ENCODE measurements at places on chromosomes 1 and 21.

GRCh38 chr1:232437510-232437909 is 192.4 kb downstream of the SIPA1L2 start:
- no peak overlapping the region for H3K27ac ChIP-seq
- H3K27me3 ChIP-seq, result no peaks in the 10 kb centered on the region
- H3K4me3 ChIP-seq, result no peak overlapping the region
- DNase-seq, result no peak
- H3K36me3 ChIP-seq, result no peaks in the 10 kb centered on the region
- H3K4me1 ChIP-seq, result no peaks in the 10 kb centered on the region

GRCh38 chr1:210237479-210237878 is 4.9 kb downstream of the SERTAD4 start:
- H3K36me3 ChIP-seq, result peaks cover 37% of the 10 kb centered on the region
- H3K27ac ChIP-seq, result no peak overlapping the region
- DNase-seq, result no peak
- H3K4me3 ChIP-seq, result no peak overlapping the region

- no peaks in the 10 kb centered on the region for H3K27me3 ChIP-seq
- peak; percentile 23 for DNase-seq
- peaks cover 27% of the 10 kb centered on the region for H3K4me1 ChIP-seq
- no peaks in the 10 kb centered on the region for H3K36me3 ChIP-seq
Measured at GRCh38 chr1:157252473-157252872, 114.3 kb upstream of the ETV3 start.

GRCh38 chr21:27079636-27080240 is 112.8 kb upstream of the ADAMTS5 start:
- H3K4me3 ChIP-seq, result no peak overlapping the region
- H3K27me3 ChIP-seq, result no peaks in the 10 kb centered on the region
- no peaks in the 10 kb centered on the region for H3K4me1 ChIP-seq

DNA sequence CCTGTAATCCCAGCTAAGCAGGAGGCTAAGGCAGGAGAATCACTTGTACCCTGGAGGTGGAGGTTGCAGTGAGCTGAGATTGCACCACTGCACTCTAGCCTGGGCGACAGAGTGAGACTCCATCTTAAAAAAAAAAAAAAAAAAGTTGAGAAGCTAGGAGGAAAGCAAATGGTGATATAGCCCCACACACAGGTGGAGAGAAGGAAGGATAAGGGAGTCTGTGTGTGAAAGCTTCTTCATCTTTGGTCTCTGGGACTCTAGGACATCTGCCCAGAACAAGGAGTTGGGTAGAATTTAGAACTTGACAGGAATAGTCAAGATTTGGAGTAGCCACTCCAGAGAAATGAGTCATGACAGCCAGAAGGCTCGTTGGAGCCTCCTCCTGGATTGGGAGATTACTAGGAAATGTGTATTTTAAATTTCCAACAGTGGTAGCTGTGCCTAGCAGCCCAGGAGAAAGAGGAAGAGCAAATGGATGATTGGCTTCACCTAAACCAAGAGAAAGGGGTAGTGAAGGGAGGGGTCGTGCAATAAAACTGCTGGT is 19.9 kb downstream of the NPL start:
- H3K36me3 ChIP-seq, result no peaks in the 10 kb centered on the region
- DNase-seq, result no peak
- H3K27ac ChIP-seq, result no peak overlapping the region
- no peaks in the 10 kb centered on the region for H3K27me3 ChIP-seq
- no peak overlapping the region for H3K4me3 ChIP-seq

DNA sequence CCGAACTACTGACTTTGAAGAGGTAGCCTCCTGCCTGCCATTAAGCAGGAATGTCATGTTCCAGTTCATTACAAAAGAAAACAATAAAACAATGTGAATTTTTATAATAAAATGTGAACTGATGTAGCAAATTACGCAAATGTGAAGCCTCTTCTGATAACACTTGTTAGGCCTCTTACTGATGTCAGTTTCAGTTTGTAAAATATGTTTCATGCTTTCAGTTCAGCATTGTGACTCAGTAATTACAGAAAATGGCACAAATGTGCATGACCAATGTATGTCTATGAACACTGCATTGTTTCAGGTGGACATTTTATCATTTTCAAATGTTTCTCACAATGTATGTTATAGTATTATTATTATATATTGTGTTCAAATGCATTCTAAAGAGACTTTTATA is 159.8 kb upstream of the SGIP1 start:
- H3K4me3 ChIP-seq, result no peak overlapping the region
- peaks cover 7% of the 10 kb centered on the region for H3K4me1 ChIP-seq
- no peaks in the 10 kb centered on the region for H3K36me3 ChIP-seq
- no peak overlapping the region for H3K27ac ChIP-seq
- DNase-seq, result no peak

DNA sequence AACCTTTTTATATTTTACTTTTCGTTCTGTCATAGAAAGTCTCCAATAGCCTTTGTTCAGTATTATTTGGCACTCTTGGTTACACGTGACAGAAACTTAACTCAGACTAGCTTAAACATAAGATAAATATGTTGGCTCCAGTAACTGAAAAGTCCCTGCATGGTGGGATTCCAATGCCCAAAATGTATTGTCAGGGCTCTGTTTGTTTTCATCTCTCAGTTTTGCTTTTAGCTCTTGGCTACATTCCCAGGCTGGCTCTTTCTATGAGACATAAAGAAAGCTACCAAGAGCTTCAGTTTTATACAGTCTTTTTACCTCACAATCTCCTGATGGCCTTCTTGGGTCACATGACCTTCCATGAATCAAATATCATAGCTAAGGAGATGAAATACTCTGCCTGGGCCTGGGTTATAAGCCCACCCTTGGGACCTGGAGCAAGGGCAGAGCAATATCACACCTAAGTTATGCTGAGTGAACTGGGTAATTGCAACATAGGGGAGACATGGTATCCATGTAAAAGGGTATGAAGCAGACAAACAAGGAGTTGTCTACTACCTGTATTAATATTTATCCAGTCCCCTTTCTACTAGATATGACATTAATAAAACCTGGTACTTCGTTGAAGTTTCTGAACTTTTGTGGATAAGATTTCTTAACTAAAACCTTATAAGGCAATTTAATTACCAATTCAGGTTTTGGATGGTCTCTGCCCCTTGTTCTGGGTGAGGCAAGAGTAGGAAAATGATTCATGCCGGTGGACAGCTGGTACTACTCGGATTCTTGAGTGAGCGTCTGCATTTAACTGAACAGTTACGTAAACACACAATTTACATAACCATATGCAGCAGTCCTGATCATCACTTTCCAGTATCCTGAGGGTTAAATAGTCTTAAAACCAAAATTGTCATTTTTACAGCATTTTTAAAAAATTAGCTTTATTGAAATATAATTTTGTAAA is 442.3 kb downstream of the GPATCH2 start:
- no peaks in the 10 kb centered on the region for H3K36me3 ChIP-seq
- H3K4me1 ChIP-seq, result no peaks in the 10 kb centered on the region
- no peak overlapping the region for H3K4me3 ChIP-seq
- H3K27me3 ChIP-seq, result no peaks in the 10 kb centered on the region
- no peak for DNase-seq

- H3K4me3 ChIP-seq, result no peak overlapping the region
- no peak overlapping the region for H3K27ac ChIP-seq
- no peaks in the 10 kb centered on the region for H3K36me3 ChIP-seq
- DNase-seq, result peak; percentile 1
- H3K27me3 ChIP-seq, result no peaks in the 10 kb centered on the region
- no peaks in the 10 kb centered on the region for H3K4me1 ChIP-seq
Measured at GRCh38 chr1:71834601-71835441, 447.5 kb downstream of the NEGR1 start.

DNA sequence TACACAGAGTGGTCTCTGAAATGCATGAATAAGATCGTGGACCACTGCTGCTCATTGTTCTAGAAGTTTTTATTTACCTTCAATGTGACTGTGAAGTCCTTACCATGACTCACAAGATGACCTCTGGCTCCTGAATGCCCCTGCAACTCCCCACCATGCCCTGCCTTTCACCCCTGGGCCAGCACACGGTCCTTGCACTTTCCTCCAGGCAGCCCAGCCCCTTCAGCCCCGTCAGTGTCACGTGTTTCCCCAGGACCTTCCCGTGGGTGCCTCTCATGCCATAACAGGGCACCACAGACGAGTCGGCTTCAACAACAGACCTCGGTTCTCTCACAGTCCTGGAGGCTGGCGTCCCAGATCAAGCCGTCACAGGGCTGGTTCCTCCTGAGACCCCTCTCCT is 62.1 kb downstream of the B3GALT5 start:
- peak overlapping the region; percentile 47 for H3K27ac ChIP-seq
- H3K4me3 ChIP-seq, result no peak overlapping the region
- DNase-seq, result no peak
- H3K36me3 ChIP-seq, result peaks cover 10% of the 10 kb centered on the region
- H3K27me3 ChIP-seq, result no peaks in the 10 kb centered on the region

- DNase-seq, result no peak
- H3K4me1 ChIP-seq, result no peaks in the 10 kb centered on the region
- no peak overlapping the region for H3K4me3 ChIP-seq
- no peak overlapping the region for H3K27ac ChIP-seq
Measured at GRCh38 chr1:96374076-96374762, 347.4 kb upstream of the PTBP2 start.

GRCh38 chr1:67843331-67843730 is 10.1 kb upstream of the GNG12 start:
- peaks cover 23% of the 10 kb centered on the region for H3K4me1 ChIP-seq
- H3K27me3 ChIP-seq, result no peaks in the 10 kb centered on the region
- H3K4me3 ChIP-seq, result no peak overlapping the region
- no peak overlapping the region for H3K27ac ChIP-seq

GRCh38 chr1:207010726-207011125 is 21.8 kb downstream of the C1orf116 start:
- DNase-seq, result no peak
- no peaks in the 10 kb centered on the region for H3K27me3 ChIP-seq
- peaks cover 94% of the 10 kb centered on the region for H3K4me1 ChIP-seq
- H3K27ac ChIP-seq, result peak overlapping the region; percentile 68

- no peaks in the 10 kb centered on the region for H3K4me1 ChIP-seq
- H3K27me3 ChIP-seq, result no peaks in the 10 kb centered on the region
Measured at GRCh38 chr1:213268221-213268620, 217.2 kb downstream of the RPS6KC1 start.

DNA sequence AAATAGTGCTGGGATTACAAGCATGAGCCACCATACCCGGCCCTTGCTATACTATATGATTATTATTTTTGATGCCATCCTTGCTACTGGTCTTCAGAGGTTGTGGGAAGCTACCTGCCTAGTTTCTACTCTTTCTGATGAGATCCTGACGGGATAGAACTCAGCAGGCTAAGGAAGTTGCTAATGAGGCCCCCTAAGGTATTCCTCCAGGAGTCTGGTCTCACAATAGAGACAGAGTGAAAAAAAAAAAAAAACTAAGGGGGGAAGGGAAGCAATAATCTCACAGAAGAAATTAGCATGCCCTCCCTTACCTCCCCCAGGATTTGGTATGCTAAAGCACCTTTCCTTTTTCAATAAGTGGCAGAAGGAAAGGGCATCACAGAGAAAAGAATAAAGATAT is 17.6 kb downstream of the INTS3 start:
- no peak overlapping the region for H3K27ac ChIP-seq
- peaks cover 33% of the 10 kb centered on the region for H3K4me1 ChIP-seq
- no peaks in the 10 kb centered on the region for H3K27me3 ChIP-seq

DNA sequence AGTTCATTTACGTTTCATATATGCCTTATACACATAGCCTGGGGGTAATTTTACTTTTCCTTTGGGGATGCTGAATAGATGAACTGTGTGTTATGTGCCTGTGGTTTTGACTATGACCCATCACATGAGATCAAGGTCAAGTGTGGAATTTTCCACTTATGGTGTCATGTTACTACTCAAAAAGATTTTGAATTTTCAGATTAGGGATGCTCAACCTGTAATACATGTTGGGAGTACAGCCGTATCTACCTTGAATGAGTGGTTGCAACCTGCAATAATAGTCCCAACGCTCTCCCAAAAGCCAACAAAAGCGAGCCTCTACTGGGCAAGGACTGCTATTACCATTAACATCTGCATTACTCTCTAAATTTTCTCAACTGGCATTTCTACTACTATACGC is 68.5 kb upstream of the SDC3 start:
- peak overlapping the region; percentile 56 for H3K27ac ChIP-seq
- peaks cover 64% of the 10 kb centered on the region for H3K4me1 ChIP-seq
- peaks cover 87% of the 10 kb centered on the region for H3K36me3 ChIP-seq
- no peak for DNase-seq

- no peaks in the 10 kb centered on the region for H3K4me1 ChIP-seq
- no peak for DNase-seq
- no peak overlapping the region for H3K27ac ChIP-seq
- peaks cover 72% of the 10 kb centered on the region for H3K27me3 ChIP-seq
Measured at GRCh38 chr1:160415696-160416290, 15.4 kb downstream of the VANGL2 start.

GRCh38 chr1:91697416-91697815 is 188.5 kb downstream of the TGFBR3 start:
- no peak overlapping the region for H3K27ac ChIP-seq
- no peaks in the 10 kb centered on the region for H3K36me3 ChIP-seq
- no peak for DNase-seq
- no peak overlapping the region for H3K4me3 ChIP-seq

DNA sequence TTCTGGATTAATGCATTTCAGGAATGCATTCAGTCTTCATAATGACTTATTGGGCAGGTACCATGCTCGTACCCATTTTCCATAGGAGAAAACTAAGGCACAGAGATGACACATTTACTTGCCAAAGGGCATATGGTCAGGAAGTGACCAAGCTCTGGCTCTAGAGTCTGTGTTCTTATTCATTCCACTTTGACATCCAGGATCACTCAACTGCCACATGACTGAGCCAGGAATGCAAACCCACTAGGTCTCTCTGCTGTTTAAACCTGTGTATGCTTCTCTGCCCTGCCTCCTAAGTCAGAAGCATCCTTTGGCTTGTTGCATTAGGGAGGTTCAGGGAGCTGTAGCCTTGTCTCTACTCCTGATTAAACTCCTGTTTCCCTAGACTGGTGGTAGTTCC is 7.5 kb downstream of the KAZN start:
- no peaks in the 10 kb centered on the region for H3K36me3 ChIP-seq
- H3K27ac ChIP-seq, result no peak overlapping the region
- no peaks in the 10 kb centered on the region for H3K4me1 ChIP-seq
- no peak overlapping the region for H3K4me3 ChIP-seq
- H3K27me3 ChIP-seq, result peaks cover 10% of the 10 kb centered on the region

DNA sequence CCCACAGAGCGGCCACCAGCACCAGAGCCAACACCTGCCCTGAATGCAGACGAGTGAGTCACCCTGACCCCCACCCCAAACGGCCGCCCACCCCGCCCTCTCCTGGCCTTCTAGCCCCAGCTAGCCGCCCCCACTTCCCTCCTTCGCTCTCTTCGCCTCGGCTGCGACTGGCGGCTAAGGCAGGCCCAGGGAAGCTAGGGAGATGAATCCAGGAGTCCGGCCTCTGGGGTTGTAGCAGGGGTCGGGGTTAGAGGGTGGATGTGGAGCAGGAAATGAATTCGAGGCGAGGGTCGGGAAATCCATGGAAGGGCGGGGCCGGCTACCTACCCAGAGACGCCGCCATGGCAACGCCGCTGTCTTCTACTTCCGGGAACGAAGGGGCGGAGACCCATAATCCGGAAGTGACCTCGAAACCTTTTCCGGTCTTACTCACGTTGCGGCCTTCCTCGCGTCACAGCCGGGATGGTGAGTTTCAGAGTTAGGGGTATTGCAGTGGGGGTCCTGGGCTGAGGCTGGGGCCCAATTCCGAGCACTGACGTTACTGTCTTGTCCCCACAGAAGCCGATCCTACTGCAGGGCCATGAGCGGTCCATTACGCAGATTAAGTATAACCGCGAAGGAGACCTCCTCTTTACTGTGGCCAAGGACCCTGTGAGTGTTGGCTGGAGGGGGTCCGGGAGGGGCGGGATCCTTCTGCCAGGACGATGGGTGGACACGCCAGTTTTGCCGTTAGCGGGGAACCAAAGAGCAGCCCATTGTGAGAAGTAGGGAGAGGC is at the start of the genes EIF3I and TMEM234:
Gene EIF3I, plus strand, starts transcription at position 428 of the 776 bp plus-strand sequence. Its CDS starts 35 bp downstream, at position 463.
Gene TMEM234, minus strand, starts transcription at position 374 of the 776 bp plus-strand sequence. Its CDS starts 31 bp downstream, at position 343.
- H3K36me3 ChIP-seq, result peaks cover 70% of the 10 kb centered on the region
- peak; percentile 90 for DNase-seq
- peak within 1 kb of the TSS; percentile 77 for H3K27ac ChIP-seq
- no peaks in the 10 kb centered on the region for H3K27me3 ChIP-seq
- peak within 1 kb of the TSS; percentile 85 for H3K4me3 ChIP-seq
- peaks cover 24% of the 10 kb centered on the region for H3K4me1 ChIP-seq
